ENCODE measurements at places on chromosomes 16 and 17. TPM values are rescaled to one million over a fixed set of nuclear protein-coding genes. Genes with fewer than 3 reads are reported as not detected.
A peak's percentile ranks its signal among the peaks of the same experiment; 100 is the strongest.

GRCh38 chr17:1484676-1485422, 7.6 kb downstream of the MYO1C start:
- H3K27ac ChIP-seq: peak overlapping the region; percentile 99
- peaks cover 5% of the 10 kb centered on the region for H3K36me3 ChIP-seq
- H3K4me1 ChIP-seq: peaks cover 47% of the 10 kb centered on the region
- no peak for DNase-seq
- peak overlapping the region; percentile 79 for H3K4me3 ChIP-seq

EPX gene
- total RNA-seq: not detected

- H3K4me1 ChIP-seq: no peaks in the 10 kb centered on the region
- H3K27ac ChIP-seq: no peak overlapping the region
- no peak for DNase-seq
- no peak overlapping the region for H3K4me3 ChIP-seq
- H3K36me3 ChIP-seq: no peaks in the 10 kb centered on the region
- no peaks in the 10 kb centered on the region for H3K27me3 ChIP-seq
Observed at GRCh38 chr17:58315750-58316149, 12.8 kb downstream of the TSPOAP1 start.

ARHGAP27 gene
- total RNA-seq: 24.9 TPM

CYLD gene
- total RNA-seq: 20.2 TPM

GRCh38 chr16:74448990-74449389, 27.7 kb upstream of the CLEC18B start:
- H3K4me1 ChIP-seq: peaks cover 47% of the 10 kb centered on the region
- H3K36me3 ChIP-seq: peaks cover 40% of the 10 kb centered on the region
- no peaks in the 10 kb centered on the region for H3K27me3 ChIP-seq
- H3K27ac ChIP-seq: peak overlapping the region; percentile 83
- DNase-seq: peak; percentile 85
- H3K4me3 ChIP-seq: no peak overlapping the region

SLC4A1 gene
- 0.75 TPM for total RNA-seq

GRAPL gene
- 0.83 TPM for total RNA-seq

POLR2A gene
- total RNA-seq: 62.8 TPM

GRCh38 chr16:9670033-9670432, 512.2 kb downstream of the GRIN2A start:
- H3K36me3 ChIP-seq: no peaks in the 10 kb centered on the region
- no peak overlapping the region for H3K27ac ChIP-seq
- H3K4me1 ChIP-seq: no peaks in the 10 kb centered on the region

DNA sequence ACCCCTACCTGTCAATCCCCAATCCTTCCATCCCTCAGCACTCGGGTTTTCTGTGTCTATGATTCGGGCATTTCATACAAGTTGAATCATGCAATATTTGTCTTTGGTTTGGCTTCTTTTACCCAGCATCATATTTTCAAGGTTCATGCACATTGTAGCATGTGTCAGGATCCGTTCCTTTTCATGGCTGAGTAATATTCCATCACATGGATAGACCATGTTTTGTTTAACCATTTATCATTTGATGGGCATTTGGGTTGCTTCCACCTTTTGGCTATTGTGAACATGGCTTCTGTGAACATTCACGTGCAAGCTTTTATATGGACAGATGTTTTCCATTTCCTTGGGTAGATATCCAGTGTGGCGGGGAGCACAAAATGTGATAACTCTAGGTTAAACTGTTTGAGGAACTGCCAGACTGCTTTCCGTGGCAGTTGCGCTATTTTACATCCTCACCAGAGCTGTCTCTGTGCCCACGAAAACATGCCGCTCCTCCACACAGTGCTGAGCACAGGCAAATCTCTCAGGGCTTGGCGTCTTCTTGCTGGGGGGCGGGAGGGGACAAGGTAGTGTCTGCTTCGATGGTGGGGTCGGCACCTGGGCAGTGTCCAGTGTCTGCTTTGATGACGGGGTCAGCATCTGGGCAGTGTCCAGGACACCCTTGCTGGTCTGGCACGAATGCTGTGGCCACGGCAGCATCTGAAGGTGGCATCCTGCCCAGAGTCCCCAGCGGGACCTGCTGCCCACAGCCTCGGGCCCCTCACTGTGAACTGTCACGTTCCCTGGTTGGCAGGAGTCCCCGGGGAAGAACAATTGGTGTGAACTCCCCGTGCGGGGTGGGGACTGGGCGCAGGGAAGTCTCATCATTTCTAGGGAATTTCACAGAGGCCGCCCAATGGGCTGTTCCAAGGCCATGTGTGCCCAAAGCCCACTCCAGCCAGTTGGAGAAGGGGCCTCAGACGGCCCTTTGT, 32.4 kb upstream of the JPH3 start:
- no peaks in the 10 kb centered on the region for H3K36me3 ChIP-seq
- H3K27ac ChIP-seq: no peak overlapping the region
- peaks cover 2% of the 10 kb centered on the region for H3K27me3 ChIP-seq
- no peak for DNase-seq
- H3K4me3 ChIP-seq: no peak overlapping the region

KRT12 gene
- not detected for total RNA-seq

- H3K36me3 ChIP-seq: no peaks in the 10 kb centered on the region
- DNase-seq: no peak
- no peak overlapping the region for H3K27ac ChIP-seq
- H3K4me3 ChIP-seq: no peak overlapping the region
- peaks cover 21% of the 10 kb centered on the region for H3K27me3 ChIP-seq
Observed at GRCh38 chr17:58121925-58122324, 26.3 kb upstream of the OR4D1 start.

- H3K36me3 ChIP-seq: no peaks in the 10 kb centered on the region
- H3K4me1 ChIP-seq: no peaks in the 10 kb centered on the region
- H3K4me3 ChIP-seq: no peak overlapping the region
- no peak overlapping the region for H3K27ac ChIP-seq
Observed at GRCh38 chr16:88200896-88201185, 181.9 kb upstream of the ZNF469 start.

NXPH3 gene
- 4.5 TPM for total RNA-seq

GRCh38 chr16:49562228-49562627, 188.6 kb downstream of the C16orf78 start:
- no peak for DNase-seq
- H3K4me3 ChIP-seq: no peak overlapping the region
- H3K4me1 ChIP-seq: peaks cover 18% of the 10 kb centered on the region
- no peak overlapping the region for H3K27ac ChIP-seq

KRT40 gene
- total RNA-seq: not detected

DNA sequence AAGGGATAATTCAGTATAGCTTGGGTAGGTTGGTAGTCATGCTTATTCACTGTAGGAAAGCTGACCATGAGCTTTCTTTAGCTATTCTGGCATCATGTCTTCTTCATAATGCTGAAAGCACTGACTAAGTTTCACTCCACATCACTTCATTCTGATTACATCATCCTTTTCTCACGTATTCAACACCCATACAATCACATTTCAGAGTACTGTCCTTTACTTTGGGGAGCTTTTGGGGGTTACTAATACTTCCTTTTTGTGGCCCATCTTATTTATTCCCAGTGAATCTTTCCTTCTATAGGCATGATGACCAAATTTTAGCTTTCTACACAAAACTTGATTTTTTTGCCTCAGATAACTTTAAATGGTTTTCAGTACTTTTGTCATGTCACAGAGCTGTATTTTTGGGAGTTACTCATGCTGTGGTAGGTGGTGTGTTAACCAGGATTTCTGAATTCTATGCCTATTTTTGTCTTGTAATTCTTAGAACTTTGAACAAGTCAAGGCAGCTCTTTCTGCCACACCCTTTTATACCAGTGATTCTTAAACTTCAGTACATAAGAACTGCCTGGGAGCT, 23.5 kb downstream of the TADA2A start:
- no peak for DNase-seq
- no peaks in the 10 kb centered on the region for H3K4me1 ChIP-seq
- no peak overlapping the region for H3K27ac ChIP-seq
- H3K4me3 ChIP-seq: no peak overlapping the region
- no peaks in the 10 kb centered on the region for H3K27me3 ChIP-seq

LGALS9C gene
- not detected for total RNA-seq

OMG gene
- total RNA-seq: 0.56 TPM

CPHXL2 gene
- not detected for total RNA-seq

LITAFD gene
- not detected for total RNA-seq

ITGAX gene
- total RNA-seq: 52.7 TPM

DNA sequence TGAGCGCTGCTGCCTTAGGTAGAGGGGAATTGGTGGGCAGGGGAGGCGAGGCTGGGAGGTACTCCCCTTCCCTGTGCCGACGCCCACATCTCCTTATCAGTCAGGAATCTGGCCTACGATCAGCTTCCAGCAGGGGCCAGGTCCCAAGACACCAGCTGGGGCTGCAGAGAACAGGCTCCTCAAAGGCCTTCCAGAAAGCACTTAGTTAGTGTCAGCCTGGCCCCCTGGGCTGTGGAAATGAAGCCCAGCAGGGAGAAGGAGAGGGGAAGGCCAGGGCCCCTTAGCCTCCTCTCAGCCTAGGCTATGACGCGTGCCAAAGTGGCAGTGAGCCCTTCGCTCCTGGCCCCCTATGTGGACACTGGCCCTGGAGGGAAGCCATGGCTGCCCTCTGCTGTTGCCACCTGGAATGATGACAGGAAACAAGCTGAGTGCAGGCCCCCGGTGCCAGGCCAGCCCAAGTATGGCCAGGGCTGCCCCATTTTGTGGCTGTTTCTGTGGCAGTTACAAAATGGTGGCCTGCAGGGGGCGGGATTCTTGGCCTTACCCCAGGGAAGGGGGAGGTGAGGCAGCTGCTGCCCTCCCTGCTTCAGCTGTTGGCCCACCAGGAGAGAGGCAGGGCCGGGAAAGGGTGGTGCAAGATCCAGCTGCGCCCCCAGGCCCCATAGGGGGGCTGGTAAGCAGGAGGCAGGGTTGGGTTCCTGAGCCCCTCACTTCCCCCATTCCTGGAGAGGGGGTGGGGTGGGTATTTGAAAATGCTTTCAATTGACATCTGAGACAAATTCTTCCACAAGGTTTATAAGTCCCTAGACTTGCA, 11.3 kb downstream of the TBX4 start:
- no peak overlapping the region for H3K27ac ChIP-seq
- H3K4me1 ChIP-seq: no peaks in the 10 kb centered on the region
- no peaks in the 10 kb centered on the region for H3K36me3 ChIP-seq
- peaks cover 22% of the 10 kb centered on the region for H3K27me3 ChIP-seq
- H3K4me3 ChIP-seq: no peak overlapping the region

DNA sequence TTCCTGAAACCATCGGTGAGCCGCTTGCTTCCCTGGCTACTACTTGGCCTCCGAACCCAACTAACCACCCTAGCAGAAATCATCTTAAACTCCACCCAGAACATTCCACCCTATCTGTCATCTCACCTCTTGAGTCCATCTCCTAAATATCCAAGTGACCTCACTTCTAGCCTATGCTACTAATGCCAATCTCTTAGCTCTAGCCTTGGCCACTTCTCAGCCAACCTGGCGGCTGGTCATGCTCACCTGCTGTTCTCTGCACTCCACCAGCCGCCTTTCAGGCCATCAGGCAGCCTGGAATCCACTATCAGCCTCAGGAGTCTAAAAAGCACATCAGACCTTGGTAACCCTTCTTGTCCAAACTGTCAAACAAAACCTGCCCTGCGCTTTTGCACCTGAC, 11.9 kb upstream of the CYTH1 start:
- no peaks in the 10 kb centered on the region for H3K27me3 ChIP-seq
- H3K4me3 ChIP-seq: no peak overlapping the region
- DNase-seq: no peak
- H3K36me3 ChIP-seq: peaks cover 10% of the 10 kb centered on the region
- no peak overlapping the region for H3K27ac ChIP-seq

GRCh38 chr17:41366070-41366469, 3.5 kb downstream of the KRT33B start:
- no peaks in the 10 kb centered on the region for H3K27me3 ChIP-seq
- no peaks in the 10 kb centered on the region for H3K4me1 ChIP-seq
- H3K27ac ChIP-seq: no peak overlapping the region
- no peak for DNase-seq
- H3K36me3 ChIP-seq: no peaks in the 10 kb centered on the region

DNA sequence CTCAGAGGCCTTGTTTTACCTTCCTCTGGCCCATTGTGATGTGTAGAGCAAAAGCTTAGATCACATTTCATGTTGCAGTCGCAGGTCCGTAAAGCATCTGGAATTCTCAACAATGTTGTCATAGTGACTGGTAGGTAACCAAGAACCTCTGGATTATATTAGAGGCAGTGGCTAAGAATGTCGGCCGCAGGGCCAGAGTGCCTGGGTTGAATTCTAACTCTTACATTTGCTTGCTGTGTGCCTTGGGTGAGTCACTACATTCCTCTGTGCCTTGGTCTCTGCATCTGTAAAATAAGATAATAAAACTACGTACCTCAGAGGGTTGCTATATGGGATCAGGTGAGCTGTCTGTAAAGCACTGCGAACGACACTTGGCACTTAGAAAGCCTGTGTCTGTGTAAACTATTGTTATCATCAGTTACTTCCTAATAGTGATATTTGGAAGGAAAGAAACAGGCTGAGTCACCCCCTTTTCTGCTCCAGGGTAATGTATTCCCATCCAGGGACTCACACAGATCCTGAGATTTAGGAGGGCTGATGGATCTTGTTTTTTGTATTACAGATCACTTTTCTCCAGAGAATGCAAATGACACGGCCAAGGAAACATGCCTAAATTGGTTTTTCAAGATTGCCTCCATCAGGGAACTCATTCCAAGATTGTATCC, 52.2 kb downstream of the VPS35L start:
- H3K36me3 ChIP-seq: peaks cover 35% of the 10 kb centered on the region
- DNase-seq: no peak
- no peak overlapping the region for H3K27ac ChIP-seq
- H3K4me3 ChIP-seq: no peak overlapping the region
- peaks cover 6% of the 10 kb centered on the region for H3K4me1 ChIP-seq
- no peaks in the 10 kb centered on the region for H3K27me3 ChIP-seq

DNA sequence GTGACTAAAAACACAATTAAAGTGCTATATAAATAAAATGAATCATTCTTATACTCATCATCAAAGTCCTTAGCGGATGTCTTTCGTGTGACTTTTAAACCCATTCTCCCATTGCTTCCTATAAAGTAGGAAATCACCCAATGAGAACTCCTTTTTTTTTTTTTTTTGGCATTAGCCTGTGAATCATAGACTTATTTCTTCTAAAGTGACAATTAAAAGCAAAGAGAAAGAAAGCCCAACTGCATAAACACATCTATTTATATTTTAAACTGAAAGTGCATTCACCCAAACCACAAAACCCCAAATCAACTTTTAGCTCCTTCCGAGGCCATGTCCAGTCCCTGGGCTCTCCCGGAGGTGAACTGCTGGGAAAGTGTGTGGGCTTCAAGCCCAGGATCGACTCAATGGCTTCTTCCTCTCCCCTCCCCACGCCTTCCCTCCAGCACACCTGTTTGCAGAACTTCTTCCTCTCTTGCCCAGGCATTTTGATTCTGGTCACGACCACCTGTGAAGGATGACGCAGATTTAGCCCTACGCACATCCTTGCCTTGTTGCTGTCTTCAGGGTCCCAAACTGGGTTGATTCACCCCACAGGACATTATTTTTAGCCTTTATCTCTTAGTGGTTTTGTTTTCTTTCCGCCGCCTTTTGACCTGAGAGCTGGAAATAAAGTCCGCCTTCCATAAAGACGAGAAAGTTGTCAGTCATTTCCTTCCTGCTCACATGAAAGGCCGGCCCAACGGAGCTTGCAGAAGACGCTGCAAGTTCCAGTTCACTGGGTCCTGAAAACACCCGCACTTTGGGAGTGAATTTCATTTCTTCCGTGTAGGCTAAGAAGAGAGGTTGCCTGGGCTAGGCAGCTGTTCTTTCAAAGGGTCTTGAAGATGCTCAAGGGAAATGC, 166.8 kb downstream of the MAP2K6 start:
- no peaks in the 10 kb centered on the region for H3K36me3 ChIP-seq
- H3K4me1 ChIP-seq: peaks cover 10% of the 10 kb centered on the region
- H3K4me3 ChIP-seq: peak overlapping the region; percentile 42
